ENCODE measurements at places on chromosomes 4 and X.

DNA sequence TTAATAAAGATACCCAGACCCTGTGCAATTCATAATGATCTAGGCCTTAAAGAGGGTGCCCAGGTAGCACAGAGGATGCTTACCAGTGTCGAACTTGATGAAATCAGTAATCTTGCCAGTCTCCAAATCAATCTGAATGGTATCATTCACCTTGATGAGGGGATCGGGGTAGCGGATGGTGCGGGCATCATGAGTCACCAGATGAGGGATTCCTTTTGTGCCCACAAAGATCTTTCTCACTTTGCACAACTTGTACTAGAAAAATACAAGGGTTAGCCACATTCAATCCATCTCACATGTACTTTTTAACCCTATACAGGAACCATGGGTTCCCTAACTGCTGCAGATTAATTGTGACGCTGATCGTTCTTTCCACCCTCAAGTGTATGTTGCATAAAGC lies 3.3 kb downstream of the RPS4X start:
- ATAC-seq: no peak

DNA sequence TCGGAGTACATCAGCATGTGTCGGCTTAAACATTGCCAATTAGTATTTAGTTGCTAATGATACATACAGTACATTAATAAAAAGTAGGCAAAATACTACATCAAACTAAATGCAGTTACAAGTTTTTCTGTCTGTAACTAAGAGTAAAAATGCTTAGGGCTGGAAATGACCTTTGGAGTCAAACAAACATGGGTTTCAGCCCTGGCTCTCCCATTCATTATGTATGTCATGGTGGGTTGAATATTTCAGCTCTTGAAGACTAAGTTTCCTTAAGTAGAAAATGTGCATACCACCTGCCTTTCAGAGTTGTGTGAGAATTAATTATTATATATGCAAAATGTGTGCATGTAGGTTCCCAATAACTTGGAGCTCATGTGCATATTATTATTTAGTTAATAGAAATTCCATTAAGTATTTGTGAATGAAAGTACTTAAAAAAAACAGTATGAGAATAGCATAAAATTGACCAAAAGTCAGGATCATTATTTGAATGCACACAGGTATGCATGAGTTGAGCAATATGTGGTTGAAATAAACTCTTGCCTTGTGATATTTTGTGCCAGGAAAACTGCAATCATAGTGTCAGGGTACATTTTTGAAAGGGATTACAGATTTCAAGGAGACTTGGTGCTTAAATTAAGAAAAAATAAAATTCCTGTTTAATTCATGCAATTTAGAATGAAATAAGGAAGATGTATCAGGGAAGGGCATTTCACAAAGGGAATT lies 2048.7 kb downstream of the PCDH7 start:
- no peak for ATAC-seq

- no peak for ATAC-seq
These were observed 102.5 kb downstream of the LARP7 start for GRCh38 chr4:112739442-112739841.

DNA sequence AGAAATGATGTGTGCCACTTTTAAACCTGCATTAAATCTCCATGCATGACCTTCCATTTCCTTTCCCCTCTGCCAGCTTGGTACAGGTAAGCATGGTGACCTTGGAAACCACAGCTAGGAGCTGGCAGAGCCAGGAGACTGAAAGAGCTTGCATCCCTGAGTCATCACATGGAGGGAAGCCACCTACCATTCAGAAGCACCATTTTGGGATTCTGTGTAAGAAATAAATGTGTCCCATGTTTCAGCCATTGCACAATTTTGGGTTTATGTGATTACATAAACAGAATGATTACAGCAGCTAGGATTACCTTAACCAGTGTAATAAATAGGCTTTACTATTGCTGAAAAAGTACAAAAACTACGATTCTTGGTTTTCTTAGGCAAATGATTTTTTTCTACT lies 17.3 kb upstream of the CCDC149 start:
- no peak for ATAC-seq

DNA sequence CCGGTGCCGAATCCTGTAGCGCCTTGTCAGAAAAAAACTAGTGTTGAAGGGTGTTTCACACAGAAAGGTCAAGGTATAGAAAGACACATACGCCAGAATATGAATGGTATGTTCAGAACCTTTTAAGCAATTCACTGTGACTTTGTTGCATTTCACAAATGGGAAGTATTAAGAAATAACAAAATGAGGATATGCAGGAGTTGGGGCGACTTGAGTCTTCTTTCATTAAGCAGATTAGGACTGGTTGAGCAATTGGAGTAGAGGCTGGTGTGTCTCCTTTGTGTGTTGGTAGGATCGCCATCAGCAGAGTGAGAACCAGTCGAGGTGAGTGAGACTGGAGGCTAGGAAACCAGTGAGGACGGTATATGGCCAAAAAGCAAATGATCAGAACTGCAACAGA lies 1454.5 kb upstream of the TENM3 start:
- ATAC-seq: no peak

DNA sequence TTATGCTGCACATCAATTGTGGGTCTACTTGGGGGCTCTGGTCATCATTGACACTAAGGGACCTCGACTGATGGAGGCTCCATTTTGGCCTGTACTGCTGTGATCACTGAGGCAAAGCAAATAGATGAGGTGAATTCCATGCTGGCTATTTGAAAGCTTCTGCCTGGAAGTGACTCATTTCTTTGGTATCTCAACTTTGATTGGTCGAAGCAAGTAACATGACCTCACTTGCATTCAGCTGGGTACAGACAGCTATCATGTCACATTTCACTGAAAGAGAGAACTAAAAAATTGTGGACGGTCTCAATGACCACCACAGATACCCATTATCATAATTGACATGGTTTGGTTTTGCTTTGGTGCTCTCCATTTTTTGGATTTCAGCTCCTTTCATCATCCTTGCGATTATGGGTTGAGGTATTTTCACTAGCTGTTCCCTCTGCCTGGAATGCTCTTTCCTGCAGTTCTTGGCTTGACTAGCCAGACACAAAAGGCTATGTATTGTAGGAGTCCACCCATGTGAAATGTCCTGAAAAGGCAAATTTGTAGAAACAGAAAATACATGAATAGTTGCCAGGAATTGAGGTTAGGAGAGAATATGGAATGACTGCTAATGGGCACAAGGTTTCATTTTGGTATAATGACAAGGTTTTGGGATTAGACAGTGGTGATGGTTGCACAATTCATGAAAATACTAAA lies 369.2 kb upstream of the LCORL start:
- no peak for ATAC-seq

DNA sequence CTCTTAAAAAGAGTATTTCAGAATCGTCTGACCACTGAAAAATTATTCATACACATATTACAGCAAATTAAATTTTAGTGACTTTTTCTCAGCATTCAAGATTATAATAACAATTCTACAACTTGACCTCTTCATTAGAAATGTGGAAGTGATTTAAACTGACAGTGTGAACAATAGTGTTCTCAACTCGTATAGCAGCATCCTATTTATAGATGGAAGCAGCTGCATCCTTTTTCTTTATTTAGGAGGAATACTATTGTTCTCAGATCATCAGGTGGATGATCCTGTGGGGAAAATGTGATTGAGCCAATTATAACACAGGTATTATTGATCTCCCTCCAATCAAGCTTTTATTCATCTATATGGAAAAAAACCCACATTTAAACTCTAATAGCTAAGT lies 56.7 kb downstream of the RAPGEF2 start:
- no peak for ATAC-seq

DNA sequence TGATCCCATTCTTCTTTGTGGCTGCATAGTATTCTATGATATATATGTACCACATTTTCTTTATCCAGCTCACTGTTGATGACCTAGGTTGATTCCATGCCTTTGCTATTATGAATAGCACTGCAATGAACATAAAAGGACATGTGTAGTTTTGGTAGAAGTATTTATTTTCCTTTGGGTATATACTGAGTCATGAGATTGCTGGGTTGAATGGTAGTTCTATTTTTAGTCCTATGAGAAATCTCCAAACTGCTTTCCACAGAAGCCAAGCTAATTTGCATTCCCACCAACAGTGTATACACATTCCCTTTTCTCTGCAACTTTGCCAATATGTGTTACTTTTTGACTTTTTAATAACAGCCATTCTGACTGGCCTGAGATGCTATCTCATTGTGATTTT lies 278.3 kb downstream of the PCDH18 start:
- ATAC-seq: no peak

DNA sequence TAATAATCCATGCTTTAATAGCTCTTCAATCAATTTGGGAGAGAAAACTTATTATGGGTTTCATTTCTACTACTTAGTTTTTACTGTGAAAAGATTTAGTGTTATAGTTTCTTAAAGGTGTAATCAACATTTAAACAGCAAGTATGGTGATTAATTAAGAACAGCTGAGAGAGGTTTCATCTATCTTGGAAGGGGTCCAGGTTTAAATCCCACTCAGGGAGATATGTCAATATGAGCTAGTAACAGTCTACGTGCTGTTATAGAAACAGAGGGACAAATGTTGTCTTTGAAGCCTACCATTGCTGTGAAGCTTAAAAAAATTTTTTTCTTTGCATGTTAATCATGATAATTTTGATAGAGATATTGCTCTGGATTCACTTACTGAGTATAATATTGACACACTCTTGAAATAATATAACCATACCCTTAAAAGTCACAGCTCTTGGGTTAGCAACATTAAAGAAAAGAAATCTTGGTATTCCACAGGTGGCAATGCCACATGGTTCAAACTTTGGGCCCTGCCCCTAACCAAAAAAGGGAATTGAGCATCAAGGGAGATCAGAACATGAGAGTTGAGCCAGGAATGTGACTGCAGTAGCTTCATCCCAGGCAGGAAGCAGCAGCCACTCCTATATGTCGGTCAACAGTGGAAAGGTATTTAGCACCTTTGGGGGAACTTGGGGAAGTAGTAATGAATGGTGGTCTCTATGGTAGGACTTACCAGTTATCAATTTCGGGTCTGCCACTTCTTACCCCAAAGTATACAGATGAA lies 107.8 kb downstream of the ANK2 start:
- no peak for ATAC-seq

GRCh38 chr4:52836120-52836519 lies 26.0 kb upstream of the RASL11B start:
- no peak for ATAC-seq

- no peak for ATAC-seq
These were observed 66.0 kb upstream of the ADRA2C start for GRCh38 chr4:3700223-3700622.

DNA sequence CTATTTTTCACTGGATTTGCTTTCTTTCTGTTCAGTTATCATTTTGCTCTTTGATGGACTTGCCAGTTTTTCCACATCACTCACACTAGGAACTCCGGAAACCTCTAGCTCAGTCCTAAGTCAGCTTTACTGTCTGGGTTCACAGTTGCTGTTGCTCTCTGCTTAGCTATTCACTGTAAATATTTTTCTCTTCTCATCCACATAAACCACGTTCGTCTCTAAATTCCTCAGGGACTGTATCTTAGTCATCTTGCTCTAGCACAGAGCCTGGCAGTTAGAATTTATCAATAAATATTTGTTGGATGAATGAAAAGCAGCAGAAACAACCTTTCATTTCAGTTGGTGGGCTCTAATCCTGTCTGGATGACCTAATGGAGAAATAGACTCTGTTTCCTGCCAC lies 119.4 kb upstream of the DMD start:
- ATAC-seq: no peak

GRCh38 chr4:55348466-55348865 lies 2.4 kb downstream of the SRD5A3 start:
- ATAC-seq: no peak

- no peak for ATAC-seq
These were observed 413 bp downstream of the PDK3 start for GRCh38 chrX:24465532-24465865.

DNA sequence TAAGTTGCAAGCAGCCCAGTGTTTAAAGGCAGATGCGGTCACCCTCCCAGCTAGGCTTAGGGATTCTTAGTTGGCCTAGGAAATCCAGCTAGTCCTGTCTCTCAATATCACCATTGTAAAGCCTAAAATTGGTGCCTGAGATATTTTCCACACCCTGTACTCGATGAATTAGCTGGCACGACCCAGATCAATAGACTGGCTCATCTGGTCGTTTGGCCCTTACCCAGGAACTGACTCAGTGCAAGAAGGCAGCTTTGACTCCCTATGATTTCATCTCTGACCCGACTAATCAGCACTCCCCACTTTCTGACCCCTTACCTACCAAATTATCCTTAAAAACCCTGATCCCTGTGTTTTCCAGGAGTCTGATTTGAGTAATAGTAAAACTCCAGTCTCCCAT lies 384.9 kb upstream of the SLC7A11 start:
- ATAC-seq: no peak

- peak; percentile 79 for ATAC-seq
These were observed 23.4 kb upstream of the RHOH start for GRCh38 chr4:40173470-40173875.

DNA sequence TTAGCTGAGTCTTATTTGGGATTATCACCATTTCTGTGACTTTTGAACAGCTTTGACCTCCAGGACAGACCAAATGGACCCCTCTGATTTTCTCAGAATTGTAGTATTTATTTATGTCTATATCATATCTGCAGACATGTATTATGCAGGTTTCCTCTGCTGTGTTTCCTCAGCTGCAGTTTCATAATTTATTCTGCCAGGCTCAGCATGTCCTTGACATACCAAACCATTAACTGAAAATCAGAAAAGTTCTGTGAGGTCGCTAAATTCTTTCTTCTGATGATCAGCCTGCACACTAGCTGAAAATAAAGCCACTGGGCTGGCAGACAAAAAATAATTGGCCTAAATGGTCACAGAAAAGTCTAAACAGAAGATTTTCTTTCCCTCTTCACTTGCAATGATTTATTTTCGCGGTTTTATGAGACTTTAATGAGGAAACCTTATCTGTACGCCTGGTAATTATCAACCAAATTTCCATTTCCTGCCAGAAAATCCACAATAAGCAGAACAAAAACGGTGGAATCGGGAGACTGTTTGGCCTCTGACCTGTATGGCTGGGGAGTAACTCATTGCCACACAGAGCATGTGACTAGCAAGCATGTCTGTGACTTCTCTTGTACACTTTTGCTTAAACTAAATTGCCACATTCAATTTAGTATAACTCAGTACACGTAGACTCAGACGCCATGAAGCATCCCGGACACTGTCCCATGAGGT lies 150.9 kb downstream of the ENPP6 start:
- ATAC-seq: no peak

DNA sequence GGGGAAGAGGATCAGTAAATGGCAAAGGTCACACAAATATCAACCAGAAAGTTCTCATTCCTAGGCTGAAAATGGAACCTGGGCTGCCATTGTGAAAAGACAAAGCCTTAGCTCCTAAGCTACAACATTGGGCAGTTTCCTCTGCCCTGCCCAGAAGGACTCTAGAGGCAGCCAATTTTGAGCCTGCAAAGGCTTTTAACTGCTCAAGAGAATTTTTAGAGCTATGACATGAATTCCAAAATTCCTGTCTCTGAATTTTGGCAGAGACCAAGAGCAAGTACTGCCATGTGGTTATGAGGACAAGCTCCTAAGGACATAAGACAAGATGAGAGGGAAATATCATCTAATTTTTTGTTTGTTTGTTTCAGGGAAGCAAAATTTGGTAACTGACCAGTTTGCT lies 29.6 kb upstream of the IGFBP7 start:
- ATAC-seq: no peak
